Adrenal gland (tissue), 19 donors: ENCODE measurements at places on chromosomes 7 and 10.
A peak's percentile ranks its signal among the peaks of the same experiment; 100 is the strongest.

DNA sequence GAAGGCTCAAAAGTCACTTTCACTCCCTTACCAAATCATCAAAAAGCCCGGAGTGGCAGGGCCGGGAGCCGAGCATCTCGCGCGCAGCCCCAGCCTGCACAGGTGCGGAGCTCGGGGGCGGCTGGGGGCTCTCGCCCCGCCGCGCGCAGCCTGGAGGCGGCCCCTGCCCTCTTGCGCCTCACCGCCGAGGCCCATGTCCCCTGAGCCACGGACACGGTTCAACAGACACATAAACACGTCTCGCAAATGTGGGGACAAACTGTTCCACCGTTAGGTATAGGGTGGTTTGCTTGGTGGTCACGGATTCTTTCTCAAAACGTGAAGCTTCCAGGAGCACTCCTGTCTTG, 700 bp downstream of the GSAP start:
- DNase-seq: no peak

- peak; percentile 23 for DNase-seq
These were observed at the start of gene MKX for GRCh38 chr10:27745732-27746396. Gene MKX, minus strand, starts transcription at chr10:27745819. Its CDS starts 2,404 bp downstream, at chr10:27743415.

- no peak for DNase-seq
These were observed 62.7 kb upstream of the EXOC4 start for GRCh38 chr7:133190172-133190528.

- no peak for DNase-seq
These were observed 93.4 kb downstream of the NSUN6 start for GRCh38 chr10:18557960-18558359.

DNA sequence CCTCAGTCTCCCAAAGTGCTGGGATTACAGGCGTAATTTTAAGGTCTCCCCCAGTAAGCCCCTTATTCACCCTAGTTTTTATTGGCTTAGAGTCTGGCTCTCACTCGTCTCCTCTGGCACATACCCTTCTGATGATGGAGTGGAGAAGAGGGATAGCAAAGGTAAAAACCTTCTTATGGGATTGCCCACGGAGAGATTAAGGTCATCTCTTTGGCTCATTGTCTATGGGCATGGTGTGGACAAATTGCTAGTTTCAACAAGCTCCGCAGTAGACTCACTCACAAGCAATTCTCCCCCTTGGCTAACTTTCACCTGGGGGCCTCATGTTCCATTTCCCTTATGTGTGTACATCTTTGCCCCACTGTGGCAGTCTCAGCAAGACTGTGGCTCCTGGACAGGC, 22.4 kb upstream of the TSGA13 start:
- DNase-seq: no peak

DNA sequence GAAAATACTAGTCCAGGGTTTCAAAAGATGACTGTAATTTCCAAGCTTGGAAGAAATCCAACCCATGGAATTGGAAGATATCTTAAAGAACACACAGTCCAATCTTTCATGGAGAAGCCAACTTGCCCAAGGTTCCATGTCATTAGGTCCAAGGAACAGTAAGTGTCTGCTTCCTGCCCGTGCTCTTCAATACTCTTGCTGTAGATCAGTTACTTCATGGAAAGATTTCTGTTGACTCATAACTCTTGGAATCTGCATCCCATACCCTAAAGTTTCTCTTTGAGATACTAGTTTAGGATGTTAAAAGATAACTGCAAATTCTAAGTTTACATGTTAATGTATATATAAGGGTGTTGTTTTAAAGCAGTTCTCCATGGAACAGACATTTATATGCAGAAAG, 127.9 kb upstream of the SLC13A1 start:
- DNase-seq: no peak

GRCh38 chr10:78297997-78298396, 264.3 kb downstream of the RPS24 start:
- no peak for DNase-seq

DNA sequence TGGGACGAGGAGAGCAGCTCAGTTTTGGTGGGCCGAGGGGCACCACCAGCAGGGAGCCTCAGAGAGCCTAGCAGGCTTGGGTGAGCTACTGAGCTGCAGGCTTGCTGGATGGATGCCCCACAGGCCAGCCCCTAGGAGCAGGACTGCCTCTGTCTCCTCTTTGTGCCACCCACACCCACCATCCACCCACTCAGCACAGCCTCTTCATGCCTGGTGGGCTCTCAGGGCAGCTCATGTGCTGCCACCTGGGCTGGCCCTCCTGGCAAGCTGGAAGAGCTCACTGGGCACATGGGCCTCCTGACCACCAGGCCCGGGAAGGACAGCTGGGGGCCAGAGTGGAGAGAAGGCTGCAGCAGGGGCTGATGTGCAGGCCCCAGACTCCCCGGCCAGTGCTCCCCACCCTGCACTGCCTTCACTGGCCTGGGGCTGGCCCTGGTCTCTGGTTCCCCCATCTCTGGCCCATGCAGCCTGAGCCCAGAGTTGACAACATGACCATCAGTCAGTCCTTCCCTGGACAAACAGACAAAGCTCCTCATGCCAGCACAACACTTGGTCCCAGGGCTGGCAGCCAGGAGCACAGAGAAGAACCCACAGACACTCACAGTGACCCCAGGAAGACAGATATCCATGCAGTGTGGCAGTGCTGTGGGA, 8.2 kb downstream of the RASGEF1A start:
- DNase-seq: no peak

DNA sequence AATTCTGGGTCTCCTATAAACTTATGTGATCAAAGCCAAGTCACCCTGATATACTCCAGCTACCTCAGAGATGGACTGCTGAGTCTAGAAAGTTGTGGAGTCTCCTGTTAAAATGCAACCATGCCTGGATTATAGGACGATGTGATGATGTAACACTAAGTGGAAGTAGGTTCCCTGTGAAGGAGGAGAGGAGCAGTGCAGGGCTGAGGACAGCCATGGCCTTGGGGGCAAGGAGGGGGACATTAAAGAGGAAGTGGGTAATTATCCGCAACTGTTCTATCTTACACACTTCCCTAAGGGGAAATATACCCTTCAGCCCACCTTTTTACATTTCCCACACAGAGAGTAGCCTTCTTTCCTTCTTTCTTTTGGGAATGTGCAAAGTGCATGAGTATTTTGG, 63.8 kb downstream of the MTPN start:
- no peak for DNase-seq

DNA sequence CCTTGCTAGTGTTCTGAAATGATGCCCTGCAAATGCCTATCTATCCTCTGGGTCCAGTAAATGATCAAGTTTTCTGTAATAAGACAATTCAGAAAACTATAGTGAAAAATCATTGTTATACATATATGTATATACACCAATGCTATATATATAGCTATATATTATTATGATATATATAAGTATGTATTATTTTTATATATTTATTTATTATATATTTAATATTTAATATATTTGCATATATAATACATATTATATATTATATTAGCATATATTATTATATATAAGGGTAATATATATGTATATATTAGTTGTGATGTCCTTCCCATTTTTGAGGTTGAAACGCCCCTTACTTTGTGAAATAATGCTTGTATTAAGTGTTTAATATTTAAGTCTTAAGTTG, 181.4 kb upstream of the CACNA2D1 start:
- DNase-seq: no peak

DNA sequence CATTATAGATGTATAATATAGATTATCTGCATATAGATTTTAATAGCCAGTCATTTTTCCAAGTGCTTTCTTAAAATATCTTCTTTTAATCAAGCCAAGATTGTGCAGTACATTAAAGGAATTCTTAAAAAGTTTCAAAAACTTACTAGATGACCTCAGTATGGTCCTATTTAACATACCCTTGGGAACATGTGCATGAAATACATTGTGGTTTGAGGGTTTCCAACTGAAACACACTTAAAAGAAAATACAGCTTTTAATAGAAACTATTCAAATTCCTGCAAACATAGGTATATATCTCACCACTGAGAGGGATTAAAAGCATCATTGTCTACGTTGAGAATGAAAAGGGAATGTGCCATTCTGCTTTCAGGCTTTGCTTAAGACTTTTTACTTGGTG, 364.9 kb downstream of the SUGCT start:
- no peak for DNase-seq

DNA sequence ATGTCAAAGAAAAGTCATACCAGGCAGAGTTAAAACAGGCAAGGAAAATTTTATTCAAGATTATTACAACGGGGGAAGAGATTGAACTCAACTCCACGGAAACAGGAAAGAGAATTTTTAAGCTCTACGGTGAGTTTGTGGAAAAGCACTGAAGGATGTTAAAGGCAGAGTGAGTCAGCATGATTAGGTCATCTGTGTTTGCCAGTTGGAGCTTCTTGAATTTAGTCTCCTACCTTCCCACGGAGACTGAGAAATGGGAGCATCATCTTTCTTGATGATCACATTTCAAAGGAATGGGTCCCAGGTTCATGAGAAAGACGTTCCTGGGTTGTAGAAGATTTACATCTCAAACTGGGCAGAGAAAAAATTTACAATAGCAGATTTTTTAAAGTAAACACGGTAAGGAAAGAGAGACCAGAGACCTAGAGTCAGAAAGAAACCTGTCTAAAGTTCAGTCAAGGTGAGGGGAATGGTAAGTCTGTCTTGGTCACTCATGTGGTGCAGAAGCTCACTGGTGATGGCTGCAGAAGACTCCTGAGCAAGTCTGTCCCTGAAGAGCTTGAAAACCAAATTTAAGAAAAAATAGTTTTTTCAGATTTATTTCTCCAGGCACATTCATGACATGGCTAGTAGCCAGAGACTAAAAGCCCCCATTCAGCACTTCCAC, 516.9 kb upstream of the LRRN3 start:
- DNase-seq: no peak

DNA sequence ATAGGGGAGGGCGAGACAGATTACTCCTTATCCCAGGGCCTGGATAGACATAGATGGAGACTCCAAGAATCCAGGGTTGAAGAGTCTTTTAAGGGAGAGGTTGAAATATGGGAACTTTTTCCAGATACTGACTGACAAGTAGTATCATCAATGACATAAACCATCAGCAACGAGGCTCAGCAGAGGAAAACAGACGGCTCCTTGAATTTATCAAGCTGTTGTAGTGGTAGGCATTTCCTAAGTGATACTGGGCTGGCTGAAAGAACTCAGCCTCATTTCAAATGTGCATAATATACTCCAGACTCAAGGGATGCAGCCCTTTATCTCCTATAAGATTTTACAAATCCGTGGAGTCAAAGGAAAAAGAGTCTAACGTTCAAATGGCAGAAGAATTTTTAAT, 150.5 kb downstream of the FANK1 start:
- no peak for DNase-seq

DNA sequence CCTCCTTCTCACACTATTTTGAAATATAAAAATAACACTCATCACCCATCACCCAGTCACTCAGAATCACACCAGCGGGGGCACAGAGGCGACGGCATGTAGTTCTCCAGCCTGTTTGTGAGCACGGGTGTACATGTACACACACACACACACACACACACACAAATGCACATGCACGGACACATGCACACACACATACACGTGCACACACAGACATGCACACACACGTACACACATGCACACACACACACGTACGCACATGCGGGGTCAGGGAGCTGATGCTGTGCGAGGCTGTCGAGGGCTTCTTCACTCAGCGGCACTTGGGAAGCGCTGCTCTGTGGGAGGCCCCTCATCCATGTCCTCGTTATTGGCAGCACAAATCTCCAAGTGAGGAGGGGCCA, 178.8 kb downstream of the ELFN1 start:
- no peak for DNase-seq

DNA sequence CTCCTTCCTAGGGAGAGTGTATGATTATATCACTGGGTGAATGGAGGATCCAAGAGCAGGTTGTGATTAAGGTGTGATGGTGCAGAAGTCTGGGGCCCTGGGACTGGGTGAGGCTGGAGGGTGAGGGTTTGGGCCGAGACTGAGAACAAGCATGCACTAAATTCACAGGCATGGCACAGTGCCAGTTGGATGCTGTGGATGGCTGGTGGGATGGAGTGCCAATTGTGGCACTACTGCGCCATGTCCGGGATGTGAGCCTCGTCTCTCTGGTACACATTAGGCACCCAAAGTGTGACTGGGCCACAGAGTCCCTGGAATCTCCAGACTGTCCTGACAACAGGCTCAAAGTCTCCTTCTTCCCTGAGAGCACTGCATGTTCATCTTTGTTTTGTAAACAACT, 208.1 kb downstream of the EMX2 start:
- DNase-seq: no peak

DNA sequence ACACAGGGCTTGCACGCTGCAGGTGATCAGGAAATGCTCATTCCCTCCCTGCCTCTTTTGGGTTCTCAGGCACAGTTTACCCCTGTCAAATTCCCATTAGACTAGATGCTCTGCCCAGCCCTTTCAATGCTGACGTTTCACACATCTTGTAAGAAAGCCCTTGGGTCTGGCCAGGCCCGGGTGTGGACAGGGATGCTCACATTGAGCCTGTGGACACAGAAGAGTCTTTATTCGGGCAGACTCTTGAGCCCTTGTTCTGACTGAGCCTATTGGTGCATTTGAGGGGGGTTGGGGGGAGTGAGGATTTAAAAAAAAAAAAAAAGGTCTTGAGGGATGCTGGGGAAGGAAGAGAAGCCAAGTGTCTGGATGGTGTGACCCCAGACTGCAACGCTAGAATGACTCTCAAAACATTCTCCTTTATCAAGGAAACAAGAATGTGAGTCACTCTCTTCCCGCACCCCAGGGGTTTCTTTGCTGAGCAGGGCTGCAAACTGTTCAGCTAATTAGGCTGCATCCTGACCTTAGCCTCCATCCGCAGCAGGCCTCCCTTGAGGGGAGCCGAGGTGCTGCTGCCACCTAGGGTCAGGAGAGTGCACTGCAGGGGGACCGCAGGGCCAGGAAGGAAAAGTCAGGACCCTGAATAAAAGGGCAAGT, 53.6 kb upstream of the TMEM72 start:
- peak; percentile 52 for DNase-seq

- DNase-seq: no peak
These were observed 4.0 kb upstream of the AASS start for GRCh38 chr7:122148081-122148480.

GRCh38 chr10:7491949-7492659, 81.3 kb upstream of the SFMBT2 start:
- DNase-seq: no peak

- DNase-seq: no peak
These were observed 78.0 kb upstream of the ELMO1 start for GRCh38 chr7:37526623-37527022.

- DNase-seq: no peak
These were observed 5.2 kb downstream of the MARVELD1 start for GRCh38 chr10:97718659-97719142.

DNA sequence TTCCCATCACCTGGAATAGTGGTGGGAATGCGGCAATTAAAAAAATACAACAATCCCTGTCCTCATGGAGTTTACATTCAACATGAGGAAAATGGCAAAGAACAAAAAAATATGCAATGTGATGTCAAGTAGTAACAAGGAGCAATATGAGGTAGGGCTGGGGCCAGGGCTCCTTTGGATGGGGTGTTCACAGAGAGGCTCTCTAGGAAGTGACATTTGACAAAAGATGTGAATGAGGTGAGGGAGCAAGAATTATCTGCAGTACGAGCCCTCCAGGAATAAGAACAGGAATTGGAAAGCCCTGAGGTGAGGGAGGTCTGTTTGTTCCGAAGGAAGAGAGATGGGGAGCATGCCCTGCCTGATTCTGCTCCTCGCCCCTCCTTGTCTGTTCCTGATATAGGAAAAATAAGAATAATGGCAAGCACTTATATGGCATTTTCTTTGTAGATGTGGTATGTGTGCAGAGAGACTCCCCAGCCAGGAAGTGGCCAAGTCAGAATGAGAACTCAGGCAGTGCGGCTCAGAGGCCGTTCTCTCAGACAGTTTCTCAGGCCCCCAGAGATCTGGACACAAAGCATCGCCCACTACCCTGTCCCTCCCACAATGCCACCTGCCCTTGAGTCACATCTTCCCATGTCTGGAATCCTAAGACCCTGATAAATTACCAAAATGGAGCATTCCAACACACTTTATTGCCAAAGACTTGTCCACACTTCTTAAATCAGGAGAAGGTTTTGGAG, 105.6 kb downstream of the APBB1IP start:
- no peak for DNase-seq
